Neural crest cell (in vitro differentiated cells): ENCODE measurements at places on chromosomes 1 and 21. TPM values are rescaled to one million over a fixed set of nuclear protein-coding genes. Genes with fewer than 3 reads are reported as not detected.

DNA sequence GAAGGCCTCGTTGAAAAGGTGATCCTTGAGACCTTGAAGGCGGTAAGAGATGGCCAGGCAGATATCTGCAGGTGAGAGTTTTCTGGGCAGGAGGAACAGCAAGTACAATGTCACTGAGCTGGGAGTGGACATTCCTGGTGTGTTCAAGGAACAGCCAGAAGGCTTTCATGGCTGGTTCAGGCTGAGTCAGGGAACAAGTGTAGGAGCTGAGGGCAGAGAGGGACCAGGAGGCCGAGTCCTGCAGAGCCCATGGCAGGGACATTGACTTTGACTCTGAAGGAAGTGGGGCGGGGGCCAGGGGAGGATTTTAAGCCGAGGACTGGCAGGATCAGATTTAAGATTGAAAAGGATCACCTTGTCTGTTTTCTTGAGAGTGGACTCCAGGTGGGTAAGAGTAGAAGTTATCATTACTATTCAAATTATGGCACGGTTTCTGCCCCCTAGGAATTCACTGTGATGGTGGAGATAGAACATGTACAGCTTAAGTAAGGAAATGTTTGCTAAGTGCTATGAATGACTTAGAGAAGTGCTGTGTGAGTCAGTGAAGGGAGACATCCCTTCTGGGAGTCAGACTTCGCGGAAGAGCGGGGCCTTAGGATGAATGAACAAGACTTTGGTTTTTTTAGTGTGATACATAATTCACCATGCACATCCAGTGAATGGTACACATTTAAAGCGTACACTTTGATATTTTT, 202.3 kb downstream of the KIF26B start:
- DNase-seq: no peak

The GRHL3 gene
- total RNA-seq: 0.12 TPM in 1 of 2 replicates, not detected in the other

GRCh38 chr1:180092931-180093650, 61.6 kb upstream of the QSOX1 start:
- no peak for DNase-seq

DNA sequence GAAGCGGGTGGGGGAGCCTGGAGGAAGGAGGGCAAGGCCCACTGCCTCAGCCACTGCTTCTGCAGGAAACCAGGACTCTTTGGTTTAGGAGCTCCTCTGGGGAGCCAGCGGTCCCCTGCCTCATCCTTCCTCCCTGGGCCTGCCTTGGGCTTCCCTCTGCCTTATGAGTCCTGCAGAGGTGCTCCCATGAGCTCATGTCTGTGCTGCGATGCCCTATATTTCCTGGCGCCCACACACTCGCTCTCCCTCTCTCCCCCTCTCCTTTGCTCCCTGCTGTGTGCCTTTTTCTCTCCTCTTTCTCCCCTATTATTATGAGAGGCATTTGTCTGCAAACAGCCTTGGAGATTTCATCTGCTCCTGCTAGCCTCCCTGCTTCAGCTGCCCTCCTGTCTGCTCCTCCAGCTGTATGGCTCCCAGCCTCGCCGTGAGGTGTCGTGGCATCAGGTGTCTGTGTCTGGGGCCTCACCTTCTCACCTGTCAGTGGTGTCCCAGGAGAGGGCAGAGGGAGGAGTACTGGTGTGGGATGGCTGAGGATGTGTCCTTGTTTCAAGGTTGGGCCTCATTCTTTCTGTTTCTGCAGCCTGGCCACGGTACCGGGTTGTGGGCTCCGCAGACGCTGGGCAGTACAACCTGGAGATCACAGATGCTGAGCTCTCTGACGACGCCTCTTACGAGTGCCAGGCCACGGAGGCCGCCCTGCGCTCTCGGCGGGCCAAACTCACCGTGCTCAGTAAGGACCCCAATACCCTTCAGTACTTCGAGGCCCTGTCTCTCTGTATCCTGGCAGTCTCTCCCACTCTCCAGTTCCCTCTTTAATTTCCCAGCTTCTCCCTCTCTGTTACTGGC, 84.2 kb downstream of the KIRREL1 start:
- no peak for DNase-seq

The PCP4L1 gene
- 0.16 and 0.20 TPM in 2 replicates for total RNA-seq

The GBP3 gene
- total RNA-seq: not detected in 2 replicates

- DNase-seq: no peak
These were observed 80.9 kb downstream of the ATP1A1 start for GRCh38 chr1:116453906-116454305.

The MMP23B gene
- total RNA-seq: 1.7 and 2.3 TPM in 2 replicates

DNA sequence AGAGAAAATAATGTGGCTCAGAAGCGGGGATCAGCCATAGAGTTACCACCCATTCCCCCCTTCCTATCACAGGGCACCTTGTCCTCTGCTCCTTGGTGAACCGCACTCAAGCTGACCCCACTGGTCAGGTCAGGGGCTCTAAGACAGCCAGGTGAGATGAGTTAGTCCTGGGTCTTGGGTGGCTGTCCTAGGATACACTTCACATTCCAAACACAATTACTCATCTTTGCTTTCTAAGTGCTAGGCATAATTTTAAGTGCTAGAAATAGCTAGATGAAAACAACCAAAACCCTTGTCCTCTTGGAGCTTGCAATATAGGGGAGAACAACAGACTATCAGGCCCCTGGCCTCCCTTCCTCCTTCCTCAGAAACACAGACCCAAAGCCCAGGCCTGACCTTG, 7.8 kb upstream of the MUTYH start:
- no peak for DNase-seq

The IL12RB2 gene
- 0.19 and 0.36 TPM in 2 replicates for total RNA-seq

- no peak for DNase-seq
These were observed 353.4 kb upstream of the NEGR1 start for GRCh38 chr1:72635719-72636118.

The TPTE gene
- not detected in 2 replicates for total RNA-seq

- DNase-seq: no peak
These were observed 79.5 kb downstream of the SMYD3 start for GRCh38 chr1:246427611-246428010.
